GM06990 (cell line): ENCODE measurements at places on chromosomes 12 and 14.

DNA sequence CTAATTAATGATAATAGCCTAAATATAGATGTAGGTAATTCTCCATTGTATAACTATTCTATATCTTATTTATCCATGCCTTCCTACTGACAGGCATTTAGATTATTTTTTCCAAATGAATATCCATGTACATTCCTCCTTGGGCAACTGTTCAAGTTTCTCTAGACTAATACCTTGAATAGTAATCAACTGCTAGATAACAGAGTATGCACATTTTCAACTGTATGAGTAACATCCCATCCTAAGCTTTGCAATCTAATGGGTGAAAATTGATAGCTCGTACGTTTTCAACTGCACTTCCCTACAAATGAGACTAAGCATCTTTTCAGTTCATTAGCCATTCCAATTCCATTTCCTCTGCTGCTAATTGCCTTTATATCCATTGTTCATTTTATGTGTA lies 37.0 kb downstream of the YAF2 start:
- DNase-seq = no peak

- no peak for DNase-seq
Measured at GRCh38 chr14:76023757-76024156, 38.2 kb downstream of the IFT43 start.

- no peak for DNase-seq
Measured at GRCh38 chr12:19298836-19299605, 140.3 kb upstream of the AEBP2 start.

GRCh38 chr12:74945771-74946198 lies 263.9 kb downstream of the KCNC2 start:
- no peak for DNase-seq

GRCh38 chr12:18700271-18700670 lies 37.5 kb downstream of the PLCZ1 start:
- no peak for DNase-seq
